ENCODE measurements at places on chromosomes 4 and X.

DNA sequence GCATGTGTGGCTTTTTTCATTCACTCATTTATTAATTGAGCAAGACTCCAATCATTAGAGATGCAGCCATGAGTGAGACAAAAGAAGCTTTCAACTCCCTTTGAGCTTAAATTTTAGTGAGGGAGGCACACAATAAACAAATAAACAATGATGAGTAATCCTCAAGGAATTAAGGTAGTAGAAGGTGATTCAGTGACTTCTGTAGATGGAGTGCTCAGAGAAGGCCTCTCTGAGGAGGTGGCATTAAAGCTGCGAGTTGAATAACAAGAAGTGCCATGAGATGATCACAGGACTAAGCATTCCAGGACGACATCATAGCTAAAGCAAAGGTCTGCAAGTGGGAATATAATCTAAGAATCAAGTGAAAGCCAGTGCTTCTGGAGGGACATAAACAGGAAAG, 77.6 kb downstream of the NWD2 start:
- no peak for DNase-seq

DNA sequence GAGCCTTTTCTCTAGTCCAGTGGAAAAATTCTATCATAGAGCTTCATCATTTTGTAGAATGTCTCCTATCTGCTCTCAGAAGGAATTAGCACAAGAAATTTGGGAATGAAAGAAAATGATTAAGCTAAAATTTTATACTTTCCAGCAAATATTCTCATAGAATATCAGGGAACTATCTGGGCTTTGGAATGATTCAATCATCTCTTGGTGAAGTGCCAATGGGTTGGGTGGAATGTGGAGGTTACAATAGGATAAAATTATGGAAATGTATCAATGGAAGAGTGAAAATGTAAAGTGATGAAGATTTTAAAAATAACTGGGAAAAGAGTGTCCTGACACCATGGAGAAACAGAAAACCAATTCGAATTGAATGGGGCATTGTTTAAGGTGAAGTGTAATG, 119.0 kb upstream of the MID1 start:
- no peak for DNase-seq

GRCh38 chrX:9122519-9123245, 88.8 kb upstream of the FAM9B start:
- DNase-seq = no peak

GRCh38 chr4:163540977-163541376, 46.5 kb downstream of the TMA16 start:
- DNase-seq = no peak

GRCh38 chrX:14359316-14359715, 170.0 kb upstream of the GLRA2 start:
- no peak for DNase-seq

DNA sequence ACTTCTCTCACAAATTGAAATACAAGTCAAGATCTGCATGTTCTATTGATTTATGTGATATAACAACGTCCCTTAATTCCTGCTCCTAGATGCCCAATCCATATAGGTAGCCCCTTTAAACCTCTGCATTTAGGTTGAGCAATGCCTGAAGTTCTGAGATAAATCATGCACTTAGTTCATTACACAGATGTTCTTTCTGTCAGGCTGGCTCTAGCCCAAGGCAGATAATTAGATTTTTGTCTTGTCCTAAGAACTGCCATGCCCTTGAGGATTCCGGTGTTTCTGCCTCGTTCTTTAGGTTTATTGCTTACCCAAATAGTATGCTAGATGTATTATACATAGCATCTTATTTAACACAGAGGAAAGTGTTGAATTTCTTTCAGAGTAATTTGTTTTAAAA, 143.1 kb downstream of the TRAM1L1 start:
- no peak for DNase-seq

GRCh38 chrX:100883654-100884053, 9.5 kb upstream of the NOX1 start:
- no peak for DNase-seq

Data from stimulated activated CD8-positive, alpha-beta memory T cell treated with anti-CD3 and anti-CD28 coated beads, Interleukin-4, amount 100 ng/mL, for 4 hours (primary cell).